ENCODE measurements at places on chromosomes 2 and 18.

DNA sequence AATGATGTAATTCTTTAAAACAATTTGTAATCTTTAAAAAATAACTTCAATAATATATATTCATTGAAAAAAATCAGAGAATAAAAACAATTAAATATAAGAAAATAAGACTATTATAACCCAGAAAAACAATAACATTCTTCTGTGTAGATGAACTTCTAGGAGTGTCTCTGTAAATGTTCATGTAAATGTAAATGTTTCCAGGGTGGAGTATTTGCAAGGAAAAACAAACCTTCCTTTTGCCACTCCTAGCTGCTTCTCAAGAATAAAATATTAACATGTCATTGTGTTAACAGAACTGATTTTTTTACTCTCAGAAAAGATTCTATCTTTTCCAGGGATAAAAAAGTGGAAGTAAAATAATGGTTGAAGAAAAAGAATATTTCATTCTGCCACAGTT lies 431.9 kb downstream of the PLCL1 start:
- no peak overlapping the region for H3K4me3 ChIP-seq
- H3K27me3 ChIP-seq, result no peaks in the 10 kb centered on the region
- H3K27ac ChIP-seq, result no peak overlapping the region
- no peaks in the 10 kb centered on the region for H3K36me3 ChIP-seq

GRCh38 chr2:129925381-129925780 lies 54.1 kb upstream of the RAB6C start:
- H3K4me3 ChIP-seq, result no peak overlapping the region
- H3K27ac ChIP-seq, result no peak overlapping the region
- no peak for DNase-seq
- no peaks in the 10 kb centered on the region for H3K36me3 ChIP-seq

GRCh38 chr2:241563981-241564595 lies 5.5 kb downstream of the BOK start:
- peaks cover 26% of the 10 kb centered on the region for H3K4me1 ChIP-seq
- no peak overlapping the region for H3K4me3 ChIP-seq
- no peaks in the 10 kb centered on the region for H3K27me3 ChIP-seq
- peak; percentile 66 for DNase-seq

DNA sequence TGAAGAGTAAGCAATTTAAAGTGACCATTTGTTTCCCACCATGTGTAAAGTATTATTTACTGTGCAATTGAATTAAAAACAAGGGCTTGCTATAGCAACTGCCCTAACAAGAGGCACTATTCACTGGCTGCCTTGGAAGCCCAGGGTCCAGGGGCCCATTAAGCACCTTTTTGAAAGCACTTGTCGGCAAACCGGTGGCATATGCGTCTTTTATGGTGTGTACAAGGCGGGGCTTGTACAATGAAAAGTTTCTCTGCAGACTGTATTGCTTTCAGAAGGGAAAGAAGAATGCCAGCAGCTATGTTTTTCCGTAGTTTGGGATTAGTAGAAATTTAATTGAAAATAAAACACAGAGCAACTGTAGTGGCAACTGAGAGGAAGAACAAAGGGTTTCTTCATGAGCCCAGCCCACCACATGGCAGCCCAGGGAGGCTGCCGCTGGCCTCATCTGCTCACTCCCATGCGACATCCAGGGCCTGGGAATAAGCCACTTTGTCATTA lies 279.5 kb upstream of the PARD3B start:
- H3K27ac ChIP-seq, result no peak overlapping the region
- no peak for DNase-seq
- no peaks in the 10 kb centered on the region for H3K4me1 ChIP-seq
- no peak overlapping the region for H3K4me3 ChIP-seq
- no peaks in the 10 kb centered on the region for H3K36me3 ChIP-seq

- H3K27me3 ChIP-seq, result no peaks in the 10 kb centered on the region
- peaks cover 16% of the 10 kb centered on the region for H3K4me1 ChIP-seq
- peak overlapping the region; percentile 94 for H3K27ac ChIP-seq
- peak; percentile 66 for DNase-seq
- H3K4me3 ChIP-seq, result peak overlapping the region; percentile 72
Observed at GRCh38 chr2:189580241-189580651, 340 bp downstream of the SLC40A1 start.

- no peak overlapping the region for H3K27ac ChIP-seq
- H3K27me3 ChIP-seq, result no peaks in the 10 kb centered on the region
- H3K36me3 ChIP-seq, result no peaks in the 10 kb centered on the region
- no peaks in the 10 kb centered on the region for H3K4me1 ChIP-seq
Observed at GRCh38 chr2:221156062-221156734, 415.9 kb downstream of the EPHA4 start.

- no peak overlapping the region for H3K4me3 ChIP-seq
- no peaks in the 10 kb centered on the region for H3K36me3 ChIP-seq
- H3K27me3 ChIP-seq, result no peaks in the 10 kb centered on the region
- H3K27ac ChIP-seq, result peak overlapping the region; percentile 9
- no peak for DNase-seq
Observed at GRCh38 chr2:144490857-144491256, 29.1 kb downstream of the ZEB2 start.

DNA sequence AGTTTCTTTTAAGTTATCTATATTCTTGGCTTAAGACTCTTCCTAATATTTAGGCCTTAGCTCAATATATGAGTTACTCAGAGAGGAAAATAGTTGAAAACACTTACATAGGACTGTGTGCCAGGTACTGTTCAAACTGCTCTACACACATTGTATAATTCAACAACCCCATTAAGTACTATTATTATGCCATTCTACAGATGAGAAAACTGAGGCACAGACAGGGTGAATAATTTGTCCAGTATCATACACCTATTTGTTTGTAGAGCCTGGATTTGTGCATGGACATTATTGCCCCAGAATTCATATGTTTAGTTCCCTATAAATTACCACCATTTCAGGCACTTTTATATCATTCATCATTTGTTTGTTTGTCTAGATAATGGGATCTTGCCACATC lies 17.7 kb upstream of the GAD1 start:
- H3K36me3 ChIP-seq, result no peaks in the 10 kb centered on the region
- H3K4me1 ChIP-seq, result no peaks in the 10 kb centered on the region
- no peak overlapping the region for H3K4me3 ChIP-seq
- no peak for DNase-seq
- peaks cover 5% of the 10 kb centered on the region for H3K27me3 ChIP-seq
